ENCODE measurements at places on chromosomes 16 and 17. TPM values are rescaled to one million over a fixed set of nuclear protein-coding genes. Genes with fewer than 3 reads are reported as not detected.

DNA sequence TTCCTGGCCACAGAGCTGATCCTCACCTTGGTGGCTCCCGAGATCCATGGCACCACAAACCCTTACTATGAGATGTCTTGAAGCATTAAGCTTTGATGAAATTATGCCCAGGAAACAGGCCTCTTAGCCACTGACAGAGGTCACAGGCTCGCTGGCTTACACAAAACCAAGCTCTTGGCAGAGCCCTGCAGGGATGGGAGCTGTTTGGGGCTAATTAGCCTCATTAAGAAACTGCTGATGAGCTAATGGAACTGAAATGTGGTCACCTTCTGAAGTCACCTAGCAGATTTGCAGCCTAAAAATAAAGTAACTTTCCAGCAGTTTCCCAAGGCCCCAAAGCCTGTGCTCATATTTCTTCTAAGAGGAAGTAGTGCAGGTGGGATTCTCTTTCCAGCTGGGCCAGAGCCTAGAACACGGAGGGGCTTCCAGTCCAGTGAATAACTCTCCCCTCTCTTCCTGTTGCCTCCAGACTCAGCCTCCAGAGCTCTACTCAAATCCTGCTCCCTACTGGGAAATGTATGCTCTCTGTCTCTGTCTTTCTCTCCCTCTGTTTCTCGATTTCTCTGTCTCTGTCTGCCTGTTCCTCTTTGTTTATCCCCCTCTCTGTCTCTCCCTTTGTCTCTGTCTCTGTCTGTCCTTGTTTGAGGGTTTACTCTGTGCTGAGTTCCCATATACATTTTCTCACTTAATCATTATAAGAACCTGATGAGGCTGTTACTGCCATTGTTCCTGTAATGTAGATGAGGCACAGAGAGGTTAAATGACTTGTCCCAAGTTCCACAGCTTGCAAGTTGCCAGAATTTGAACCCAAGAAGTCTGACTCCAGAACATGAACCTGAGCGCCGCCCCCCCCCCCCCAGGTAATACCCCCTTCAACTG, 338.9 kb downstream of the CA10 start:
- no peaks in the 10 kb centered on the region for H3K36me3 ChIP-seq
- H3K27me3 ChIP-seq: no peaks in the 10 kb centered on the region
- no peak overlapping the region for H3K27ac ChIP-seq
- H3K4me1 ChIP-seq: no peaks in the 10 kb centered on the region

Gene SRCAP
- 4.4 TPM for polyA plus RNA-seq

Gene TEKT3
- 0.65 TPM for polyA plus RNA-seq

GRCh38 chr17:67982686-67983382, 13.4 kb downstream of the C17orf58 start:
- H3K4me3 ChIP-seq: no peak overlapping the region
- H3K27ac ChIP-seq: no peak overlapping the region
- peaks cover 23% of the 10 kb centered on the region for H3K36me3 ChIP-seq
- H3K4me1 ChIP-seq: peaks cover 7% of the 10 kb centered on the region
- H3K27me3 ChIP-seq: no peaks in the 10 kb centered on the region

DNA sequence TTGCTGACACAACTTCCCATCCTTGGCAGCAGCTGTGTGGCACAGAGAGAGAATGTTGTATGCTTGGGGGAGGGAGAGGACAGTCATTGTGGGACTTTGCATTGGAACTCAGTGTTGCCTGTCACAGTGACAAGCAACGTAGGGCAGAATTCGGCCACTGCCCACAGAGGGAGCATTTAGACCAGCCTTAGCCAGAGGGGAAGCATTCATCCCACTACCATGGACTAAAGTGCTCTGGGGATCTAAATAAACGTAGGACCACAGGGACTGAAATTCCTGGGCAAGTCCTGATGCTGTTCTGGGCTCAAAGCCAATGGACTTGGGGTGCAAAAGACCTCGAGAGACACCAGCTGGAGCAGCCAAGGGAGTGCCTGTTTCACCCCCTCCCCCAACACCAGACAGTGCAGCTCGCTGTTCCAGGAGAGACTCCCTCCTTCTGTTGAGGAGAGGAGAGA, 44.9 kb downstream of the ABCA8 start:
- DNase-seq: peak; percentile 43
- peaks cover under 1% of the 10 kb centered on the region for H3K36me3 ChIP-seq
- H3K4me1 ChIP-seq: no peaks in the 10 kb centered on the region
- H3K4me3 ChIP-seq: no peak overlapping the region
- peak overlapping the region; percentile 36 for H3K27ac ChIP-seq

Gene FNDC8
- not detected for polyA plus RNA-seq

GRCh38 chr17:39538866-39539265, 68.9 kb downstream of the NEUROD2 start:
- no peaks in the 10 kb centered on the region for H3K27me3 ChIP-seq
- no peak for DNase-seq
- H3K4me1 ChIP-seq: no peaks in the 10 kb centered on the region
- no peaks in the 10 kb centered on the region for H3K36me3 ChIP-seq
- H3K27ac ChIP-seq: no peak overlapping the region
- H3K4me3 ChIP-seq: no peak overlapping the region

Gene NXN
- 33.8 TPM for polyA plus RNA-seq

Gene EVI2B
- polyA plus RNA-seq: 4.4 TPM

GRCh38 chr16:85929259-85929721, 30.3 kb downstream of the IRF8 start:
- H3K27ac ChIP-seq: no peak overlapping the region
- no peak for DNase-seq
- H3K36me3 ChIP-seq: no peaks in the 10 kb centered on the region
- peaks cover 15% of the 10 kb centered on the region for H3K27me3 ChIP-seq

- H3K4me3 ChIP-seq: no peak overlapping the region
- DNase-seq: peak; percentile 53
- H3K36me3 ChIP-seq: no peaks in the 10 kb centered on the region
These were observed 2.2 kb downstream of the SLC12A3 start for GRCh38 chr16:56866955-56867830.

Gene SYNGR3
- polyA plus RNA-seq: not detected

Gene APOBR
- polyA plus RNA-seq: 0.83 TPM

GRCh38 chr17:45345554-45346215, 28.9 kb upstream of the MAP3K14 start:
- H3K27ac ChIP-seq: peak overlapping the region; percentile 54
- no peaks in the 10 kb centered on the region for H3K36me3 ChIP-seq
- peak; percentile 66 for DNase-seq
- H3K4me1 ChIP-seq: peaks cover 21% of the 10 kb centered on the region
- H3K27me3 ChIP-seq: no peaks in the 10 kb centered on the region

Gene PAFAH1B1
- polyA plus RNA-seq: 22.5 TPM
